ENCODE measurements at places on chromosomes 4 and X.

DNA sequence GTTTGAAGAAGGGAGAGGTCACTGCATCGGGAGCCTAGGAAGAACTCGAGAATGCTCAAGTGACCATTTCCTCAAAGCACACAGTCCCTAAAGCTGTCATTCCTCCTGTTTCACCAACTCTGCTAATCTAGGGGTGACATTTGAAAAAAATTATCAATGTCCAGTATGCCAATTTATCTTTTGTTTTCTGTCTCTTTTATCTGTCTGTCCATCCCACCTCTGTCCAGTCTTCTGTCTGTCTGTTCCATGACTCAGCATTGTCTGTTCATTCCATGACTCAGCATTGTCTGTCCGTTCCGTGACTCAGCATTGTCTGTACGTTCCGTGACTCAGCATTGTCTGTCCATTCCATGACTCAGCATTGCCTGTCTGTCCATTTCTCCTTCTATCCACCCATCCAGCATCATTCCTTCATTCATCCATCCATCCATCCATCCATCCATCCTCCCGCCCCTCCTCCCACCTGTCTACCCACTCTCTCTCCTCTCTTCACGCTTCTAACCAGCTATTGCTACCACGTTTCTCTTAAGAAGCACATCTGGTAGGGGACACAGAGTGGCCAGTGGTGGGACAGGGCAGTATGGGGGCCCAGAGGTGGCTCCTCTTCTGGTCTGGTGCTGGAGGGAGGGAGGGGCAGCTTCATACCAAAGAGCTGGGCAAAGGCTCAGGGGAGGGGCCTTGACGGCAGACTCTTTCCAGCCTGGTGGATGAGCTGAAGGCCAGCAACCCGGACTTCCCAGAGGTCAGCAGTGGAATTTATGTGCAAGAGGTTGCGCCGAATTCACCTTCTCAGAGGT lies 34.1 kb downstream of the HTRA3 start:
- no peak for DNase-seq

- no peak for DNase-seq
These were observed 135.9 kb upstream of the EOLA2 start for GRCh38 chrX:150074175-150074574.

- DNase-seq, result no peak
These were observed 47.2 kb downstream of the PNMA5 start for GRCh38 chrX:152946681-152947080.

GRCh38 chr4:142485452-142485851 lies 360.6 kb downstream of the INPP4B start:
- DNase-seq, result no peak

DNA sequence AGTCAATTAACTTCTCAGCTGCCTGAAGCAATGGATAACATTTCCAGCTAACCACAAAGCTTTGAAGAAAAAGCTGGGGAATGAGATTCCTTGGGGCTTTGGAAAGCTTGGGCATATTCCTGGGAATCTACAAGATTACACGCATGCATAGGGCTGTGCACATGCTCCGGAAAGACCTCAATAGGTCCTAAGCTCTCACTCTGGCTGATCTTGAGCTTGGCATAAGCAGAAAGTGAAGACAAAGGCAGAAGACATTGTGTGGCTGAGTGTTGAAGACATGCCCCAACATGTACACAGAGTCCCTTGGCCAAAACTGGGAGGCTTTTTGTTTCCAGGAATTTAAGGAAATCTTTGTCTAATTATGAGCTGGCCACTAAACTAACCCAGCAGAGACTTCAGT lies 31.2 kb downstream of the ATG4A start:
- no peak for DNase-seq
